ENCODE measurements at places on chromosomes 3 and 15. TPM values are rescaled to one million over a fixed set of nuclear protein-coding genes. Genes with fewer than 3 reads are reported as not detected.

GRCh38 chr3:56799251-56799882, 2.4 kb downstream of the ARHGEF3 start:
- DNase-seq: no peak

- no peak for DNase-seq
These were observed 12.2 kb upstream of the PIK3R4 start for GRCh38 chr3:130758624-130759369.

- DNase-seq: no peak
These were observed 154.3 kb downstream of the ECT2 start for GRCh38 chr3:172904711-172905373.

- DNase-seq: no peak
These were observed 219.8 kb downstream of the CTNNB1 start for GRCh38 chr3:41418961-41419691.

DNA sequence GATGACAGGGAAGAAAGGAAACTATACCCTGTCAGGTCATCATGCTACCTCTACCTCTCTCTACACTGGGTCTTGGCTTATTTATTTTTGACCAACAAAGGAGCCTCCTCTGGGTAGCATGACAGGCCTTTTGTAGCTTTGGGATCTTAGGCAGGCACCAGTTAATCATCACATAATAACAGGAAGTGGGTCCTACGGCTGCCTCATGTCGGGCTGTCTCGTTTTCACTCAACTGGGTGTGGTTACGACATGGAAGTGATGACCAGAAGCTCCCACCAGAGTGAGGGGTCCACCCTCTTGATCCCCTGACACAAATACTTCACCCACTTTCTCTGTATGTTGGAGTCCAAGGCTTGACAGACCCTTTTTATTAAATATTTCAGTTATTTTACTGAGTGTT, 105.3 kb downstream of the CD47 start:
- DNase-seq: no peak

GRCh38 chr3:171822431-171823106, 12.3 kb upstream of the PLD1 start:
- DNase-seq: no peak

Gene RPL32
- total RNA-seq: 3,315 TPM

DNA sequence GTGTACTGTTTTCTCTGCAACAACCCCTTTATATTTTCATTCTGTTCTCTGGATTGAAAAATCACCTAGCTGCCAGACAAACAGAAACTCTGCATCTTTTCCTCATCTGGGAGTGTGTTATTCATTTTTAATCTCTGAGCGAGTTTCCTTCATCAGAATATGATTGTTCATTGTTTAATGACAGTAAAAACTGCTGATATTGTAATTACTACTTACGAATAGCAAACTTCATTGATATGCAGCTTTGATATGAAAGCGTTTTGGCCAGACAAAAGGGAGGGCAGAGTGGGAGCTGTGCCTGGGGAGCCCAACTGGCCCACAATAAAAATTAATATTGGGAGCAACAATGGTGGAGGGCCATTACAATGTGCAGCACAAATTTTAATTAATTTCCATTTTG, 132.7 kb upstream of the SKOR1 start:
- DNase-seq: no peak

DNA sequence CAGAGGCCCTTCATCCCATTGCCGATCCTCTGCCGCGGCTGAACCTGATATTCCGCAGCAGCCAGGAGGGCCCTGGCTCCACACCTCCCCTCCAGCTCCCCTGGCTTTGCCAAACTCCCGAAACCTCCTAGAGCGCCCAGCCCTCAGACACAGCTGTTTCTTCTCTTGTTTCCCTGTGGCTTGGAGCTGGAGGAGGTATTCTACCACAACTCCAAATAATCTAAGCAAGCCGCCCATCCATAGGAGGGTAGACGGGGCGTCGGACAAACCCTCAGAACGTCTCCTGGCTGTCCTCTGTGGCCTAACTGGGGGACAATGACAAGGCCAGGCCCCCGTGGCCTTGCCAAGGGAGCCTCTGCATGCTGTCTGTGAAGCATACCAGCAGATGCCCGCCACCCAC, 10.4 kb downstream of the PLA2G4D start:
- DNase-seq: no peak

DNA sequence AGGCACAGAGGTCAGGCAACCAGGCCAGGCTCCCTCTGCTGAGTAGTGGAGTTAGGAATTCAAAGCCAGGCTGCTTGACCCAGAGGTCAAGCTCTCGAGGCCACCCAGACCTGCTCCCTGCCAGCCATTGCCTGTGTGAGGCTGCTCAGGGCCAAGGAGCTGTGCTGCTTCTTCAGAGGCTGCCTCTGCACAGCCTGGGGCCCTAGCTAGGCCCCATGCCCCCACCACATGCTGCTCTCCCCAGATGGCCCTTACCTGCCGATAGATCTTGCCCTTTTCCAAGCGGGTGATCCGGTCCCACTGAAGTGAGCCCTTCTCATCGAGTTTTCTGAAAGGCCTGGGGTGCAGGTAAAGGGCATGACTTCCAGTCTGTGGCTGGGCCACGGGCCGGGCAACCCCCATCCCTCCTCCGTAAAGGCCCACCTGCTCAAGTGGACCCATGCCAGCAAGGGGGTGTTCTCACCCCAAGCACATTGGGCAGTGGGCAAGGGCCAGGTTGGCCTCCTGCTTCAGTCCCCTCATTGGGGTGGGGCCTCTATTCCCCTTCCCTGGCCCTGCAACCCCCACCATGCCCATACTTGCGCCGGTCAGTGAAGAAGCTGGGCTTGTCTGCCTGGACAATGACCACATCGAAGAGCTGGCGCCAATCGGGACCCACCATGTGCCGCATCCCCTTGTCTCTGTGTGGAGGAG, 6.5 kb downstream of the NT5DC2 start:
- no peak for DNase-seq

- DNase-seq: no peak
These were observed 31.1 kb downstream of the TMEM212 start for GRCh38 chr3:171874251-171874681.

DNA sequence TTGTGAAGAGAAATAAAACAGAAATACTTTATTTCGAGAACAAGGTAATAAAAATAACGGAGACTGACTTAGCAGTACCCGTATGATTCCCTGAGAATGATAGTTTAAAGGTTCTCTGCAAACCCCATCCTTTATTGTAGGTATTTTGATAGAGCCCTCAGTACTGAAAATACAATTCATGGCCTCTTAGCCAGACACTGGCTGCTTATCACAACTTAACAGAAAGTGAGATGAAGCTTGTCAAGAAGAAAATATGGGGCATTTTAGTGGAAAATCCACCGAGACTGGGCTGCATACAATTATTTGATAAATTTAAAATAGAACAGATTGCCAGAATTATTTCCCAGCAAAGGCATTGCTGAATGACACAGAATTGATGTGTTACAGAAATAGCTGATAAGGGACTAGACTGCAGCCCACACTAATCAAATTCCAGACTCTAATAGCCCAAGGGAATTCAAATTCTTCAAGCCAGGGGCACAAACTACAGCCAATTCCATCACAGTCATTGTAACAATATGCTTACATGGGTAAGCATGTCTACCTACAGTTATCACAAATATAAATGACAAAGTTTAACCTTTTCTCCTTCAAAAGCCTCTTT, 521.9 kb downstream of the PLOD2 start:
- no peak for DNase-seq
